Omental fat pad (tissue), 4 donors: ENCODE measurements at places on chromosomes 3 and 15.

GRCh38 chr3:113000691-113001090 lies 9.9 kb downstream of the GTPBP8 start:
- no peak for DNase-seq

GRCh38 chr15:49978121-49978520 lies 140.9 kb downstream of the ATP8B4 start:
- DNase-seq: no peak

DNA sequence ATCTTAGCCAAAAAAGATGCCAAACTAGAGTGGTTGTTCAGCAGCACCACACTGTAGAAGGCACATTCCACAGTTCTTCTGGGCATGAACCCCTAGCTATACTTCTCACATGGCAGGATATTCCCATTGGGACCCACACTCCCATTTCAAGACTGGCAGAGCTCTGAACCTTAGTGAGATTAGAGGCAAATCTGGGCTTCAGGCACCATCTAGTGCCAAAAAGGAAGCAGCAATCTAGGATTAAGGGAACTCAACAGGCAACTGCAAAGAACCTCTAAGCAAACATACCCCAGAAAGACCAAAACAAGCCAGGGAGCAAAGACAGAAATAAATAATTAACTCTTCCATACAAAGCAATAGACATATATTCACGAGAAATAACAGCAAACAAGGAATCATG lies 66.2 kb downstream of the TAFA4 start:
- DNase-seq: no peak

GRCh38 chr15:68421115-68421551 lies 10.8 kb downstream of the ITGA11 start:
- no peak for DNase-seq

- DNase-seq: no peak
Measured at GRCh38 chr3:133050891-133051290, 12.7 kb downstream of the TMEM108 start.
